ENCODE measurements at places on chromosomes 3 and 15.

DNA sequence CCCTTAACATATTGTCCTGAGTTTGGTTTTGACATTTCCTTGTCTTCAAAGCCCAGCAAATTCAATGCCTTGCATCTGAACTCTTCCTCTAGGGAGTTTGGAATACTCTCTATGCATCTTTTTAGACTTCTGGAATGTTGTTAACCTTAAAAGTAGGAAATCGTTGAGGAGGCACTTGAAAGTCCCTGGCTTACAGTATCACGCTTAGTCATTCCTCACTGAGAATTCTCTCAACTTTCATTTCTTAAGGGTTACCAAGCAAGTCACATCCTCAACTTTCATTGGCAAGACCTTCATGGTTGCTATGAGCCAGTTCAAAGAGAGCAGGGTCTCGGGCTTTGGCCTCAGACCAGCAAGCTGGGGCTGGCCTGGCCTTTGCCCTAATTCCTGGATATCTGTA, 89.9 kb downstream of the ASB7 start:
- no peak for DNase-seq

- no peak for DNase-seq
Observed at GRCh38 chr3:16665282-16665741, 60.1 kb upstream of the DAZL start.

GRCh38 chr3:122795674-122796195, 866 bp downstream of the SLC49A4 start:
- DNase-seq = no peak

DNA sequence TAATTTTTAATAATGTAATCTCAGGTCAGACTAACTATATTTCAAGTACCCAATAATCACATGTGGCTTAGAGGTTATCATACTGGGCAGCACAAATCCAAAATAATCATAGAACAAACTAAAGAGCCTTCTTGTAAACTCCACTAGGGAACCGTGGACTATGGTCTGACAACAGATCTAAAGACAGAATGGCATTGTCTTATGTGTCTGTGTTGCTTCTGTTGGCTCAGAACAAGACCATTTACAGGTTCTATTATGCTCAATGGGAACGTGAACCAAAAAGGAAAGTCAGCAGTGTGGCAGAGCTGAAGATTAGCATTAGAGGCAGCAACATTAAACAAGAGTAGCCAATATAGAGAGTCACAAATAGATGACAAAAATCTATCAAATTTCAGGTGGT, 74.9 kb downstream of the ETFA start:
- no peak for DNase-seq

- DNase-seq = no peak
Observed at GRCh38 chr15:93477188-93477587, 388.2 kb upstream of the RGMA start.

- DNase-seq = no peak
Observed at GRCh38 chr3:146542179-146542578, 2.2 kb downstream of the PLSCR1 start.

DNA sequence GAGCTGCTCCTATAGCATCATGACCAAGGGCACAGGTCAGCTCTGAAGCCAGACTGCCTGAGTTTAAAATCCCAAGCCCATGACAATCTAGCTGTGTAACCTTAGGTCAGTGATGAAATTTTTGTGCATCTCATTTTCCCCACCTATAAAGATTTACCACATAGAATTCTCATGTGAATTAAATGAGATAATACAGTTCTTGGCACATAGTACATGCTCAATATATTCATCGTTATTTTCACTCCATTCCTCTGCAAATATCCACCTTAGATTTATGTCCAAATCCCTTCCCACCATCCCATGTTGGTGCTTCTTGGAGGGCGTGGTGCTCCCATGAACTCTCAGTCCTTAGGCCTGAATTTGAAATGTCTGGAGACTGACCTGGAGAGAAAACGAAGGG, 300.1 kb downstream of the TLE3 start:
- no peak for DNase-seq

DNA sequence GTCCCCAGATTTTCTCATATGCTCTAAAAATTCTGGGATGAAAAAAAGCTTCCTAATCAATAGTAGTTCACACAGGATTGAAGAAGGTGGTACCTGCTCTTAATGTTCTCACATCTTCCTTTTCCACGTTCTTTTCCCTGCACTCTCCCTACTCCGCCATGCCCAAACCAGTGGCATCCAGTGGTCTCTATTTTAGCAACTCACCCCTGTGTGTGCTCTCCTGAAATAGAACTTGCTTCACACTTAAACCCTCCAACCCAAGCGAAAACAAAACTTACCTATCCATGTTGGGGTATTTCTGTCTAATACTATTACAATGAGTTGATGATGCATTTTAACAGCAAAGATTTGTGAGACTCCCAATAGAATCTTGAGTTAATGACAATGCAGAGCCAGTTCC, 148.8 kb downstream of the PLD1 start:
- no peak for DNase-seq

DNA sequence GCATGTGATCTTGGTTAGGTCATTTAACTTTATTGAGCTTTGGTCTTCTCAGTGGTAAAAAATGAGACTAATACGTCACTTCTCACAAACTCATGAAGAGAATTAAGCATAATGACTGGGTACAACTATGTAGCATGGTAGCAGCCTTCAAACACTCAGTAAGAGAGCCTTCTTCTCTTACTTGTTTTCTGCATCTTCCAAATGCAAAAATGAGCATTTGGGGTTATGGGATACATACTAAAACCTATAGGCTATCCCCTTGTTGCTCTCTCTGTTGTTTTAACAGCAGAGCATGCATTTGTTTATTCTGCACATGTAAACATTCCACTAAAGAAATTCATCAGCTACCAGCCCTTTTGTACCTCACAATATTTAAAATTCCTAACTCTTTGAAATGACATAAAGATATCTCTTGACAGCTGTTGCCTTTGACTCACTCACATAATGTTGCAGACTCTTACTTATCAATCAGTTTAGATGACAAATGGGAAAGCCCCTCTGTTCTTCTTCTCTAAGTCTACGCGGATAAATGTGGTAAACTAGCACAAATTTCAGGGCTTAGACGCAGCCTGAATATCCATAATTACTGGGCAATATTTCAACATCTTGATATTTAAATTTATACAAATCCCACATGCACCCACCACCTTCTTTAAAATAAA, 327.3 kb upstream of the SATB1 start:
- DNase-seq = no peak

GRCh38 chr3:134964226-134964625, 169.2 kb downstream of the EPHB1 start:
- DNase-seq = no peak

DNA sequence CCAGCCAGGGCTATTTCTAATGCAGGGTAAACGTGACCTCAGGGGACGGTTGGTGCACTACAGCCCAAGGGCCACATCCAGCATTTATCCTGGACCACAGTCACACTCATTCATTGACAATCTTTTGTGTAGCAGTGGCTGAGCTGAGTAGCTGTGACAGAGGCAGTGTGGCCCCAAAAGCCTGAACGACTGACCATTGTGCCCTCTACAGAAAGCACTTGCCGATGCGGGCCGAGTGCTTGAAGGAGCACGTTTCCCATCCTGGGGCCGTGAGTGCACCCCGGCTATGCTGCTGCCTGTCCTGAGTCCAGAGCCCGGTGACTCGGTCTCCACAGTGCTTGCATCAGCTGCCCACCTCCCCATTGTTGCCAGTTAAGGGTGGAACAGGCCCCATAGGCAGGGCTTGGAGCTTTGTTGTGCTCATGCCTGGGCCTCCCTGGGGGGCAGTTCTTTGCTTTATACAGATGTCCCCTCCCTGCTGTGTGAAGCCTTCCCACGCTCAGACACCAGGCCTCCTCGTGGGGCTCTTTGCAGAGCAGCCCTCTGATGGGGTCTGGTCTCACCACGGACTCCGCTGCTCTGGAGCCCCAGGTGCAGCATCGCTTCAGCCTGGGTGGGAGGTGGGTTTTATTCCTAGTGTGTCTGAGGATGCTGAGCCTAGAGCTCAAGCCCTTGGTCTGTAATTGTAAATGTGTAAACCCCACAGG, 13.0 kb upstream of the SNRPA1 start:
- no peak for DNase-seq

- DNase-seq = no peak
Observed at GRCh38 chr15:100623301-100623700, 20.9 kb downstream of the ASB7 start.

- DNase-seq = no peak
Observed at GRCh38 chr3:100225193-100225592, 35.6 kb upstream of the TBC1D23 start.

DNA sequence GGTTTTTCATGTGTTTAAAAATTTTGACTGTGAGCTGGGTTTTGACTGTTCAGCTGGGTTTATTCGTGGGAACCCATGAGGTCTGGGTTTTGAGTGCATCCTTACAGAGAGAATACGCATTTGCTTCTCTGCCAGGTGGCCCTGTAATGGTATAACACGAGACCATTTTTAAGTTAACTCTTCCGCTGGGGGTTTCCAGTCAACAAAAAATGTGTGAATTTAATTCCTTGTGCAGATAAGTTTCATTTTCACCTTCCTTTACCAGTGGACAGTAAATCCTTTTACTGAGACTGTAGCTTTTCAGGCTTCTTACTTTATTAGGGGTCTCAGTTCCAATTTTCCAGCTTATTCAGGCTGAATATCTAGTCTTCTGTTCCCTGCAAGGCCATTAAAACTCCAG, 149.6 kb downstream of the OPA1 start:
- DNase-seq = no peak

DNA sequence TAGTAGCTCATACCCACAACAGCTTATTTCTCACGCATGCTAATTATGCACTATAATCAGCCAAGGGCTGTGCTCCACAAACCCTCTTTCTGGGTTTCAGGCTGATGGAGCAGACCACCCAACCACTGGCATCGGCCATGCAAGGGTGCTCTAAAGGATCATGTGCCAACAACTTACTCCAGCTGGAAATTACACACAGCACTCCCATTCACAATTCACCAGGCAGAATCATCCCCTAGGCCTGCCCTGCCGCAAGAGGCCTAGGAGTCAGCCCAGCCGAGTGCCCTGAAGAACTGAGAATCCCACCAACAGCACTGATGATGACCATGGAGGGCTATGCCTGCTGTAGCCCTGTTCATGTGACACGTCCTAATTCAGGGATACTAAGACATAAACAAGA, 216.2 kb upstream of the CHRNA7 start:
- no peak for DNase-seq

GRCh38 chr3:39329493-39329892, at the start of gene CCR8:
CCR8 (plus strand) TSS chr3:39329709; CDS start chr3:39332332, 2,623 bp downstream.
- DNase-seq = no peak

DNA sequence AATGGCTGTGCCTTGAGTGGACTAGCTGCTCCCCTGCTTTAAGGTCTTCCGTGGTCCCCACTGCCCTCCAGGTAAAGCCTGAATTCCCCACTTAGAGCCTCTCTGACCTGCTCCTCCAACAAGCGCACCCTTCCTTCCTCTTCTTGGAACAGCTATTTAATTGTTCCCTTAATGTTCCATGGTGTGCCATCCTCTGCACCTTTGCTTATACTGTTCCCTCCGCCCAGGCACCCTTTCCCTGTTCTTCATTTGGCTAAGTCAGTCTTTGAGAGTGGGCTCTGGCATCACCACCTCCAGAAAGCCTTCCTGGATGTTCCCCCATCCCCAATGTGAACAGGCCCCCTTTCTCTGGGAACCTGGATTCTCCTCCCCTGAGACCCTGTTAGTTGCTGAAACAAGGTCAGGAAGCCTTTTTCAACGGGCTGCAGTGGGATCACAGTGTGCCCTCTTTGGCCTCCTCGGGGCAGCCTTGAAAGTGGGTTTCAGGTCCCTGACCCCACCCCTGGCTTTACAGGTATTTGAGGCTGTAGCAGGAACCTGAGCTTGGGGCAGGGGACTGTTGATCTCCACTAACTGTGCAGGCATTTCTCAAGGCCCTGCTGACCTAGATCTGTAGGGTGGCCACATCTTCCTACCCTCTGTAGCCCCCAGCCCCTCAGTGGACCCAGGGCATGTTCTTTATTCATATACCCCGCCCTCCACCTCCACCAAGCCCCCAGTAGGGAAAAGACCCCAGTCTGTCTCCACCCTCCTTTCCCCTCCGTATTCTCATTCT, 5.0 kb downstream of the ISLR start:
- no peak for DNase-seq

GRCh38 chr15:92244703-92245102, 149.0 kb upstream of the ST8SIA2 start:
- no peak for DNase-seq

GRCh38 chr15:70526221-70526973, 237.0 kb downstream of the UACA start:
- no peak for DNase-seq

GRCh38 chr15:42729409-42729808, 7.5 kb downstream of the CDAN1 start:
- DNase-seq = no peak

- DNase-seq = no peak
Observed at GRCh38 chr15:42378011-42378410, 18.7 kb downstream of the CAPN3 start.

GRCh38 chr15:69076756-69077155, 62.3 kb downstream of the NOX5 start:
- DNase-seq = no peak

- DNase-seq = no peak
Observed at GRCh38 chr3:70774641-70775040, 462.2 kb upstream of the MDFIC2 start.

GRCh38 chr3:69354948-69355347, 30.9 kb downstream of the FRMD4B start:
- no peak for DNase-seq

DNA sequence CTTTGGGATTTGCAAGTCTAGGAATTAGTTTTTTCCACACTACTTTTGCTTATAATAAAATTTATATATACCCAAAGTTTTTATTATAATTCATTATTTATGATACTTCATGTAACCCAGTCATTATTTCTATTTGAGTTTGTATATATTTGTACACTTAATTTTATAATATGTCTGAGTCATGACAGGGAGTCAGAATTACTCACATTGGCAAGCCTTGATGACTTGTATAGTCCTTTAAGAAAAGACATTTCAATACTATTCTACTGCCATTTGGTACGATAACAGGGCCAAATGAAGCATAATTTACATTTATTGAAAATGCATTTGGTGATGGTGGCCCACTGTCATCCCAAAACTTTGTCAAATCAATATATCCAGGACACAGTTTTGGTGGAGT, 95.9 kb upstream of the UNC13C start:
- DNase-seq = no peak

- no peak for DNase-seq
Observed at GRCh38 chr3:14448756-14449727, 46.6 kb downstream of the SLC6A6 start.

DNA sequence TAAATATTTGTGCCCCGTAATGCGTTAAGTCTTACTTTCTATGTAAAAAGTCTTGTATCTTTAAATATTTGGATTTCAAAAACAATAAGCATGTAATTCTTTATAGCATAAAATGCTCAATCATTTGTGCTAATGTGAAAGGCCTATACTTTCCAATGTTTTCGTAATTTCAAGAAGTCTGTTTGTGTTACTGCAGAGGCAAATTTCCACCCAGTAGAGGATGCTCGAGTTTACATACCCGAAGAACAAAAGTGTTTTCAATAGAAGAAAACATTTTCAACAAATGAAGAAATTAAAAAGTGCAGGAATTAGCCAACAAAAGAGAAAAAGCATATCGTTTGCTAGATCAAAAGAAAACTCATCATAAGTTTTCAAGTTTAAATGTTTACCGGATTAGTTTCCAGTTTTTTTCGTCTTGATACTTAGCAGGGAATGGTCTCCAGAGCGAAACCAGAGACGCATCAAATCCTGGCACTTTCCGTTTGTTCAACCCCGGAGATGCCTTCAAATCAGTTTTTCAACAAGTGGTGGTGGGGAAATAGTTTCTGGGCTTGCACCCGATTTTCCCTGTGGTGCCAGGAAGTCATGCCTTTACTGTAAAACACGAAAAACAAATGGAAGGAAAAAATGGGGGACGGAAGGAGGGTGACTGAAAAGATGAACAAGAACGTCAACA, 1.0 kb downstream of the CGGBP1 start:
- no peak for DNase-seq

GRCh38 chr3:155737844-155738460, 6.9 kb downstream of the PLCH1 start:
- DNase-seq = no peak

Data from DMS 273 treated with DMSO at 0.1 percent for 48 hours (cell line).